ENCODE measurements at places on chromosomes 11 and 22.

- no peak for DNase-seq
Measured at GRCh38 chr11:14835496-14836492, 56.2 kb downstream of the CYP2R1 start.

DNA sequence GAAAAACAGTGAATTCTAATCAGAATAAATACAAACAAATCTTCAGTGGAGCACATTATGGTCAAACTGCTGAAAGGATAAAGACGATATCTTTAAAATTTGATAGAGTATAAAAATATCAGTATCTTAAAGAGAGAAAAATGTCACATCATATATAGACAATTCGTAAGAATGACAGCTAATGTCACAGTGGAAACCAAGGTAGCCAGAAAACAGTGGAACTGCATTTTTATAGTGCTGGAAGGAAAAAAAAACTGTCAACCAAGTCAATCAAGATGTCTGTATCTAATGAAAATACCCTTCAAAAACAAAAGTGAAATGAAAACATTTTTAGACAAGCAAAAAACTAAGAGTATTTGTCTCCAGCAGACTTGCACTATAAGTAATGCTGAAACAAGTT lies 73.4 kb upstream of the HMGXB4 start:
- DNase-seq: no peak

- DNase-seq: no peak
Measured at GRCh38 chr22:48105259-48105658, 1342.8 kb downstream of the TBC1D22A start.

DNA sequence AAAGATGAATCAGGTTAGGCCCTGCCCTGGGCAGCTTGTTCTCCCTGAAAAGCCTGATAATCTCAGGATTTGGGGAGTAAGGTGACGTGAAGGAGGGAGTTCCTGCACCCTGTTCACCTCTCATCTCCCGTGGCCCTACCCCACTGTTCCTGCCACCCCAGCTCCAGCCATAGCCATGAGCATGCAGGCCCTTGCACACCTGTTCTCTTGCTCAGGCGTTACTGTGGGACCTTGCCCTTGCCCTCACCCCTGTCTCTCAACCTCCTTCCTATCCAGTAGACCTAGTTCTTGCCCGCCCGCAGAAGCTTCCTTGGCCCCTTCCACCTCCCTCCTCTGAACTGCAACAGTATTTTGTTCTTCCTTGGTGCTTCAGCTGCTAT lies 15.0 kb downstream of the TSKU start:
- no peak for DNase-seq

GRCh38 chr11:78520230-78520629 lies 54.4 kb downstream of the NARS2 start:
- DNase-seq: no peak

Data from stimulated activated CD4-positive, alpha-beta T cell treated with anti-CD3 and anti-CD28 coated beads, TNF-alpha, amount 100 ng/mL, for 4 hours (primary cell).